ENCODE measurements at places on chromosomes 5 and 9.

- DNase-seq, result no peak
Observed at GRCh38 chr9:116480700-116481099, 206.4 kb upstream of the TRIM32 start.

DNA sequence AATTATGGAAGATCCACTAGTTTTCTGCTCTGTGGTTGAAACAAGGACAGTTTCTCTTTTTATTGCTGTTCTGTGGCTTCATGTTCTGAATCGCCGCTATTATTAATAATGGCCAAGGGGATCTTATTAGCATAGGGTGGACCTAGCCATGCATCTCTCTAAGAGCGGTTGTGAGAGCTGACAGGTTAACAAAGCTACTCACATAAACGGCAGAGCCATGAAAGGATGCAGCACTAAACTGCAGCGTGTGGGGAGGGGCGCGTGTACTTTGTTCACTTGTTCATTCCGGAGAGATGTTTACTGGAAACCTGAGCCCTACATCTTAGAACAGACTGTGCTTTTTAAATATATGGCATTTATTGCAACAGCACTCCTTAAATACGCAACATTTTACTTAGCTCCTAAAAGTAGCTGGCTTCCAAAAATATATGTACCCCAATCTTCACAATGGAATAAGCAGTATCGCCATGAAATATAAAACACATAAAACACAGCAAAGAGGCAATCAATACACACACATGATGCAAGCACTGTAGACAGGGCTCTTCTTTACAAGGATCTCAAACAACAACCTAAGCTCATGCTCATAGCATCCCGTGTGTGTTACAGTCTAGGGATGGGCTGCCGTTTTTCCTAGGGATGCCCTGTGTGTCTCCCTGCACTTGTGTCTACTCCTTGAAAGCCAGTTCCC lies 424.6 kb downstream of the MED10 start:
- no peak for DNase-seq

DNA sequence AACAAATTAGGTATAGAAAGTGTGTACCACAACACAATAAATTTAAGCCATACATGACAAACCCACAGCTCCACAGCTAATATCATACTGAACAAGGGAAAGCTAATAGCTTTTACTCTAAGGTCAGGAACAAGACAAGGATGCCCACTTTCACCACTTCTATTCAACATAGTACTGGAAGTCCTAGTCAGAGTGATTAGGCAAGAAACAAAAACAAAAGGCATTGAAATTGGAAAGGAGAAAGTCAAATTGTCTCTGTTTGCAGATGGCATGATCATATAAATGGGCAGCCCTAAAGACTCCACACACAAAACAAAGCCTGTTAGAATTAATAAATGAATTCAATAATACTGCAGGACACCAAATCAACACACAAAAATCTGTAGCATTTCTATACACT lies 548.8 kb downstream of the CTNND2 start:
- DNase-seq, result no peak

- DNase-seq, result no peak
Observed at GRCh38 chr5:38978036-38978435, 96.2 kb downstream of the RICTOR start.

DNA sequence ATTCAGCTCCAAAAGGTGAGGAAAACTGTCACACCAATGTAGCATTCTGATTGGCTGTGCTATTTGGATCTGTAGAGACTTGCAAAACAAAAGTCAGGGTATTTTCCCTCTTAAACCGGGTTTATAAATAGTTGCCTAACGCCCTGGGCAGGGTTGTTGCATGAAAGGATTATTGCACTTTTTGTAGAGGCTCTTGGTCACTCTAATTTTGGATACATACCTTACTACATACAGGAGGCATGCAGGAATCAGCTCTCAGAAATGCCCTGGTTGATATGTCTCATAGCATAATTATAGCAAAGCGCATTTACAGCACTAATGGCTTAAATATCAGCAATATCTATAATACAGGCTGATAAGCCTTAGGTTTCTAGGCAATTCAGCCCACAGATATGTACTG lies 200.0 kb upstream of the GDNF start:
- no peak for DNase-seq

GRCh38 chr5:59081693-59082092 lies 498.8 kb downstream of the RAB3C start:
- DNase-seq, result no peak

GRCh38 chr5:142427015-142427364 lies 102.2 kb upstream of the SPRY4 start:
- DNase-seq, result no peak

DNA sequence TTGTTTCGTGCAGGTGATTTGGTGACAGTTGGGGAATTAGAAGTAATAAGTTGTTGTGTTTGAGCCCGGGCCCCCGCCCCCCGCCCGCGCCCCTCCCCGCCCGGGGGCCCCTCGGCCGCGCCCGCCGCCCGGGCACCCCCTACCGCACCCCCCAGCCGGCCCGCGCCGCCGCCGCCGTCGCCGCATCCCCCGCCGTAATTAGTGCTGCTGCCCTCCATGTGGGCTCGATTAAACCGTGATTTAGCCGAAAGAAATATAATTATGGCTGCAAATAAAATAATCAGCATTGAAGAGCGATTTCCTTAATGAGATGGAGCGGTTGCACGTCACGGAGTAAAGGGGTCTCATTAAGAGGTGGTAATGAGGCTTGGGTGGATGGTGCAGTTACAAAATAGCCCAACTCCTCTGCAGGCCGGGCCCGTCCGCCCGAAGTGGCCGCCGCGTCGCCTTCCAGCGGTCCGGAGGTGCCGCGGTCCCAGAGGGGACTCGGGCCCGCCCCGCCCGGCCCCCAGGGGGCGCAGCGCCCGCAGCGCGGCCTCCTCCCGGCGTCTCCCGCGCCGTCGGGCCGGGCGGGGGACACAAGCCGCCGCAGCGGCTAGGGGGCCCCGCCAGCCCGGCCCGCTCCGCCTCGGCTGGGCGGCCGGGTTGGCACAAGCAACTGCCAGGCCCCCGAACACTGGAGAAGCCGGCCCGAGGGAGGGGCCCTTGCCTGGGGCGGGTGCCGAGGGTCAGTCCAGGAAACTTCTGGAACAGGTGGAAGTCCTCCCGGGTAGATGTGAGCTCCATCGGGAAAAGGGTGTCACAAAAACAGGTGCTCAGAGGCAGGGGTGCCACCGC lies 6.9 kb upstream of the OTP start:
- peak; percentile 41 for DNase-seq

DNA sequence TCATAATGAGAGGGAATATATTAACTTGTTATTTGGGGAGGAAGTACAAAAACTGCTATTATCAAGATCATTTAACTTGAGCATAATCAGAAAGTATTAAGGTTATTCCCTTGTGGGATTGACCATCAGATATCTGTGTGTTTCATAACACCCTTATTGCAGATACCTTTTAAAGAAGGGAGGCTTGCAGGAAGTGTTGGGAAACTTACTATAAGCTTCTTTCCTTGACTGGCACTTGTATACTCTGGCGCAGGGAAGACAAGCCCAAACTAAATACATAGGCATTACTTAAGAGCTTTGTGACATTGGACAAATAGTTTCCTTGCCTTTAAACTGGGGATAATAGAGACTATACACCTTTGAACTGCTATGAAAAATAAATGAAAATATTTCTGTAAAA lies 50.9 kb downstream of the PIK3R1 start:
- no peak for DNase-seq

DNA sequence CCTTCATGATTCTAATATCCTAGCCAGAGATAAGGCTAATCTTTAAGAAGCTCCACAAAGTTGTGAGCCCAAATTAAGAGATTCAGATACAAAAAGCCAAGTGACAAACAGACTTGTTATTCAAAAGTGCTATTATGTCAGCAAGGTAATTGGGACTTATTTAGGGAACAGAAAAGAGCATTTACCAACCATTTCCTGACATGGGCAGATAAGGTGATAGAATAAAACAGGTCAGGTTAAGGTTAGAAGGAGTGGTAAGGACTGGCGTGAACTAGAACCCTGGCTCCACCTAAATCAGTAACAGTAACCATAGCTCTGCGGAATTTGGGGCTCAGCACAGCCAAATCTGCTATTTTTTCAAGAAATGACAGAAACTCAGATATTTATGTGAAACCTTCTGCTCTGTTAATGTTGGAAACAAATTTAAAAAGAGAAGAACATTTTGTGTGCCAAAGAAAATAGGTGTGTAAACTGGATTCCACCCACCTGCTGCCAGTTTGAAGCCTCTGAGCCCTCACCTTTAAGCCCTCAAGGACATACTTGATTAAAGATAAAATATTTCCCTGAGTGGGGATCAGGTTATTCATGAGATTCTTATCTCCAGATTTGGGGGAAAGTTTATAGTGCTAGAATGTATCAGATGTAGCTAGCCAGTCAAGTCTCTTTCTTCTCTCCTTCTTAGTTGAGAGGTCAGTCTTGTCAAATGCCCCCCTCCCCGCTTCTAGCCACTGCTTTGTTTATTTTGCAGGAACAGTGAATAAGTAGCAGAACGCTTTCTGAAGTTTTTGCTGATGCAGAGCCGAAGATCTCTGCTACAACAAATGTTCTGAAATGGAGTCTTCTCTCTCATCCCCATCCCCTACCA lies 10.2 kb upstream of the ERMP1 start:
- DNase-seq, result no peak

- no peak for DNase-seq
Observed at GRCh38 chr5:159708090-159708489, 208.2 kb upstream of the ADRA1B start.

DNA sequence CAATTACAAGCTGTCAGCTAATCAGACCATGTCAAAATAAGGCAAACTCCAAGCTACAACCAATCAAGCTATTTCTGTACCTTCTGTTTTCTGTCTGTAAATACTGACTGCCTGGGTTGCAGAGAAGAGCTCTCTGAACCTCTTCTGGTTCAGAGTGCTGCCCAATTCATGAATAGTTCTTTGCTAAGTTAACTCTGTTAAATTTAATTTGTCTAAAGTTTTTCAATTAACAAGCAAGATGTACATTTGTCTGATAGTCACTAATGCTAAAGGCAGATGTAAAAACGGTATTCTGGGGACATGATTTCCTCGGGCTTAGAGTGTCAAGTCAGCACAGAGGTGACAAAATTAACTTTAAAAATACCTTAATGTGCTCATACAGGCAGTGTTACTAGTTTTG lies 408.3 kb upstream of the CLINT1 start:
- DNase-seq, result no peak

GRCh38 chr5:179023528-179024189 lies at the start of gene ZNF879:
Gene ZNF879, plus strand, starts transcription at chr5:179023804. Its CDS starts 1,201 bp downstream, at chr5:179025005.
- peak; percentile 90 for DNase-seq

DNA sequence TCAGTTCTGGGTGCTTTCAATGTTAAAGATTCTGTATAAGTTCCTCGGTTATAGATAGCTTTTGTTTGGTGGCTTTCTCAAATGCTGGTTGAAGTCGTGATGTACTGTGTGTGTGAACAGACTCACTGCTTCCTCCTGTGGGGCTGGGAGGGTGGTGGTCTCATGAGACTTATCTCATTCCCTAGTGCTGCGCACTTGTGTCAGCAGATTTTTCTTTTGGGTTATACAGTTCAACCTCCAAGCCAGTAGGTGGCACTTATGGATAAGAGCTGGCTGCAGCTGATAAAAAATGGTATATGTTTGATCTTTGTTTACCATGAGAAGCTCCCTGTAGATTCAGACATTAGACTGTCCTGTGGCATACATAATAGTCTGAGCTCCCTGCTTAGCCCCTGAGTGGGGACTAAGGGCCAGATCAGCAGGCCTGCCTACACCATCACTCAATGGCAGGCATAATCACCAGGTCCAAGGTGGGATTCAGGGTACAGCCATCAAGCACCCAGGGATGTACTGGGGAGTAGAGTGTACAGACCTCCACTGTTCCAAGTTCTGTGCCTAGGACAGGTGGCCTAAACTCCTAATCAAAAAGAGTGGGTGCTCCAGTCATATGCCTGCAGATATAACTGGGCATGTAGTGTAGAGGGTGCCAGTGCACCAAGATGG lies 174.2 kb downstream of the OXCT1 start:
- DNase-seq, result peak; percentile 6

DNA sequence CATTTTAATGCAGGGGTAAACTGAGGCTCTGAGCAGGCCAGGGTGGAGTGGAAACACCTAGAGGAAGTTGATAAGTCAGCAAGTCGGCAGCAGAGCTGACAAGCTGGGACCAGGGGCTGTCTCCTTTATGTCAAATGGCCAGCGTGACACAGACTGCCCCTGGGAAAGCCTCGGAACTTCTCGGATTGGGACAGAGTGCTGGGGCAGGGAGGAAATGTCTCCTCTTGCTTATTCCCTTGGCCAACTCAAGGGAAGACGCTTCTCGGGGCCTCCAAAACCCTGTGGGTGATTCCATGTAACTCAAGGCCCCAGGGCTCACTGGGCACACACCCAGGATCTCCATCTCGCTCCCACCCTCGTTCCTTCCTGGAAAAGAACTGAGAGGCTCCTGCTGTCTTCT lies 25.4 kb upstream of the ANXA6 start:
- no peak for DNase-seq

GRCh38 chr5:133521801-133522200 lies 90.5 kb downstream of the FSTL4 start:
- no peak for DNase-seq

GRCh38 chr9:120177121-120177520 lies 402.8 kb downstream of the CDK5RAP2 start:
- DNase-seq, result no peak

DNA sequence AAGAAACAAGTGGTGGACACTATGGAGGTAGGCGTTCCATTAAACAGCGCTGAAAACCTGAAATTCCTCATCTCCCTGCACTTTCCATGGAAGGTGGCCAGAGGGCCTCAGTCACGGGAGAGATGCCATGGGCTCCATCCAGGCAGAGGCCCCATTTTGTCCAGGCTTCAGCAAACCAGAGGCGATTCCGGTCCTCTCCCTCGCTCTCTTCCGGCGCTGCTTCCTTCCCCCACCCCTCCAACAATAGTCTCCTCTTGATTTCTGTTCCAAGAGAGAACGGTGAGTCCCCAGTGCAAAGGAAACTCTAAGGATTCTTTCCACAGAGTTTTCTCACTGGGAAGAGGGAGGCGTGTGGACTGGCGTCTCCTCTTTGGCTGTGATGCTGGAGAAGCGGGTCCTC lies 7.5 kb downstream of the ZNF366 start:
- no peak for DNase-seq

DNA sequence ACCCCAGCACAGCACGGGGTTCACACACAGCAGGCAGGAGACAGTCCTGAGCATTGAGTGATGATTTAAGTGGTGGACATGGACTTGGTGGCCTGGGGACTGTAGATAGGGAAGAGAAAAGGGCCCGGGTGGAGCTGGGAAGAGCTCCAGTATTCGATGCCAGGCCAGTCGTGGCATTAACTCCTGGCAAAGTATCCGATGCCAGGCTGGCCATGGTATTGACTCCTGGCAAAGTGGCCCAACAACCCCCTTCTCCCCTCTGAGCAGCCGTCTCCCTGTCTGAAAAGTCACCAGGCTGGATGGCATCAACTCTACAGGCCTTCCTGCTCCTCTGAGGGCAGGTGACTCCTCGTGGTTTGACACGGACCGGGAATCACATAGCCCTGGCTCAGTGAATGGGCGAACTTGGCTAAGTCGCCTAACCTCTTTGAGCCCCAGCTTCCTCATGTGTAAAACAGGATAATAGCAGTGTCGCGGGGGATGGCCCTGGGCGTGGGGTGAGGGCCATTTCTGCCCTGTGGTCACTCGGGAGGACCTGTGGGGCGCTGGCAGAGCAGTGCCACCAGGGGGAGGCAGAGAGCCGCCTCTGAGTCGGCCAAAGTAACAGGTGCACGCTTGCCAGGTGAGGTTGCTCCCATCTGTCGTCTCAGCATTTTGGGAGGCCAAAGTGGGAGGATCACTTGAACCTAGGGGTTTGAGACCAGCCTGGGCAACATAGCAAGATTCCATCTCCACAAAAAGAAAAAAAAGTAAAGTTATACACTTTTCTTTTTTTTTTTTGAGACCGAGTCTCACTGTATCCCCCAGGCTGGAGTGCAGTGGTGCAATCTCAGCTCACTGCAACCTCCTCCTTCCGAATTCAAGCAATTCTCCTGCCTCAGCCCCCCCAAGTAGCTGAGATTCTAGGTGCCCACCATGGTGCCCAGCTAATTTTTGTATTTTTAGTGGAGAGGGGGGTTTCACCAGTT lies 5.7 kb upstream of the SEC16A start:
- DNase-seq, result peak; percentile 57
